ENCODE measurements at places on chromosomes 12 and 14. TPM values are rescaled to one million over a fixed set of nuclear protein-coding genes. Genes with fewer than 3 reads are reported as not detected.

GRCh38 chr14:102734436-102734835, 42.8 kb upstream of the TRAF3 start:
- DNase-seq: no peak

DNA sequence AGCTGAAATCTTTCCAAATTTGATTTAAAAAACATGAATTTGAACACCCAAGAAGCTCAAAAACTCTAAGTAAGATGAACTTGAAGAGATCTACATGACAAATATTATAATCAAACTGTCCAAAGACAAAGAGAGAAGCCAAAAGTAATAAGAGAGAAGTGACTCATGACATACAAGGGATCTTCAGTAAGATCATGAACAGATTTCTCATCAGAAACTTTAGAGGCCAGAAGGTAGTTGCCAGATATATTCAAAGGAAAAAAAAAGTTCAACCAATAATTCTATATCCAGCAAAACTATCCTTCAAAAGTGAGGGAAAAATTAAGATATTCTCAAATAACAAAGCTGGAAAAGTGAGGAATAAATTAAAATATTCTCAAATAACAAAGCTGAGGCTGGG, 35.1 kb upstream of the MMP19 start:
- no peak for DNase-seq

GRCh38 chr14:89394972-89395371, 22.1 kb downstream of the FOXN3 start:
- DNase-seq: no peak

DNA sequence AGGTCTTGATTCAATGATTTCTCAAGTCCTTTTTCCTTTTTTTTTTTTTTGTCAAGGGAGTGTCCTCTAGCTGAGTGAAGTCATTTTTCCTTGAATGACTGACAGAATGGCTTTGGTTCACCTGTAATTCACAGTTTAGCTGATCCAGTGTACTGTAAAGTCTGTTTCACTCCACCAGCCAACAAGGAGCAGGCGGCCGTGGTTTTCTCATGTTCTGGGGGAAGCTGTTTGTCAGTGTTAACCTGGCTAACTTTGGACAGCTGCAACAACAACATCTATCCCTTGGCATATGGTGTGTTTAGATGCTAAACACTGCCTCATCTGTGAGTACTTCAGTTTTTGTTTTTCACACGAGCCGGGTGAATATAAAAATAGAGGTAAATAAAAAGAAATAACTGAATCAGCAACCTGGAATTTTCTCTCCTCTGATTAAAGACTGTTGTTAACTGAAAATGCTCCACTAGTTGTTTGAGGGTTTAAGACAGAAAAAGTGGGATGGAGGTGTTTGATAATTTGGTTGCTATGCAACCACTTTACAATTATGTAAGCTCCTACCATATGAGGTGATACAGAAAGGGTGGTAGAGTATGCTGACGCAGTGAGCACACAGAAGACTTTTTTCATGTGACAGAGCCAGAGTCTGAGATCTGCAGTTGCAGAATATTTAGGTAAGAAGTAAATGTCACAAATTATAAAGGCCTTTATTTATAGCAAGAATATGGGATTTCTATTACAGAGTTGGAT, 50.3 kb upstream of the SLC2A13 start:
- no peak for DNase-seq

GRCh38 chr12:88855301-88855700, 275.0 kb upstream of the KITLG start:
- no peak for DNase-seq

- DNase-seq: peak; percentile 39
These were observed 69.0 kb upstream of the RERGL start for GRCh38 chr12:18158774-18159557.

DNA sequence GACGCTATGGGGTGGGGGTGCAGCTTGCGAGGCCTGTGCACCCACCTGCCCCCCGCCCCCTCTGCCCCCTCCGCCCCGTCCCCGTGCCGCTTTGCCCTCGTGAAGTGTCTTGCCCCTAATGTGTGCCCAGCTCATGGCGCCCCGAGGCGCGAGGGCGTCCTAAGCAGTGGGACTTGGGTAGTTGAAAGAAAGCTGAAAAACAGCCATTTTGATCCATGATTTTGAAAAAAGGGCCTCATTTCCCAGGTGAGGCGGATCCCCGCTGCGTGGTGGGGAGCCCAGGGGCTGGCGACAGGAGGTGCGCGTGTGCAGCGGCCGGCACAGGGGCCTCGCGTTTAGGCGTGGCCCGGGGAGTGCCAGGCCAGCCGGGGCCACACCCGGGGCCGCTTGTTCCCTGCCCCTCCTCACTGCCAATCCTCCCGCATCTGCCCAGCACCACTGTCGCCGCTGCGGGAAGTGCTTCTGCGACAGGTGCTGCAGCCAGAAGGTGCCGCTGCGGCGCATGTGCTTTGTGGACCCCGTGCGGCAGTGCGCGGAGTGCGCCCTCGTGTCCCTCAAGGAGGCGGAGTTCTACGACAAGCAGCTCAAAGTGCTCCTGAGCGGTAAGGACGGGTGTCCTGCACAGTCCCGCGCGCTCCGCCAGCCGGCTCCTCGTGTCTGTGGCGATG, 11.8 kb downstream of the ZFYVE21 start:
- no peak for DNase-seq

DNA sequence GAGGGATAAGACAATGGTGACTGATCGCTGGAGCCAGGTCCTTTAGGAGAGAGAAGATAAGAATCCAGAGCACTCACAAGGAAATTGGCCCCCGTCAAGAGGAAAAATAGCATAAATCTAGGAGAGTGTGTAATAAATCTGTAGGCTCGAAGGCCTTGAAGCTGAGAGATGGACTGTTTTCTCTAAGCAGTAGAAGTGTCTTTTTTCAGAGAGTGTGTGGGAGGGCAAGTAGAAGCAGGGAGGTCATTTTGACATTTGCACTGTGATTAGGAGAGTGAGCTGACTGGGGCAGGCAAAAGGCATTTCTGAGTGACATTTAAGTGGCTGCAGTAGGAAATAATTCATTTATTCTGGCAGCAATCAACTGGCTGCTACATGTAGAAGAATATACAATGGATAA, 78.0 kb upstream of the DDHD1 start:
- no peak for DNase-seq

DNA sequence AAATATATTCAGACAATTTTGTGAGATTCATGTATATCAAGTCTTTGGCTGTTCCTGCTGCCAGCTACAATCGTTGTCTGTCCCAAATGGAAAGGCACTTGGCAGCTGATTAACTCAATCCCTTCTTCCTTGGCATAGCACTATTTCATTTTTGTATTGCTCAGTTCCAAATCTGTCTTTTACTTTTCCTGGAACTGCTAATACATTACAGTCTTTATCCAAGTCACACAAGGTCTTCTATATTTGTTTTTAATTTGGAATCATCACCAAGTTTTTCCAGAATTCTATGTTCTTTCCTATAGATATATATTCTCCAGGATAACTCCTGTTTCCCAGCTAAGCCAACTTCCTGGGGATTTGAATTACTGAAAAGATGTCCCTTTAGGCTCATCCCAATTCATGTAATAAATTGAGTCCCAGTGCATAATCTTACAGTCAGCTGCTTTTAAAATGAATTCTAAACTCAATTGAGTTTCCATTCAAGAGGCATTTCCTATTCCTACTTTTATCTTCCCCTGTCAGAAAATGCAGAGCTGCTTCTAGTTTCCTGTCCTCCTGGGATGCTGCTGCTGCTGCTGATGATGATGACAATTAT, 45.9 kb downstream of the DYRK2 start:
- no peak for DNase-seq

DNA sequence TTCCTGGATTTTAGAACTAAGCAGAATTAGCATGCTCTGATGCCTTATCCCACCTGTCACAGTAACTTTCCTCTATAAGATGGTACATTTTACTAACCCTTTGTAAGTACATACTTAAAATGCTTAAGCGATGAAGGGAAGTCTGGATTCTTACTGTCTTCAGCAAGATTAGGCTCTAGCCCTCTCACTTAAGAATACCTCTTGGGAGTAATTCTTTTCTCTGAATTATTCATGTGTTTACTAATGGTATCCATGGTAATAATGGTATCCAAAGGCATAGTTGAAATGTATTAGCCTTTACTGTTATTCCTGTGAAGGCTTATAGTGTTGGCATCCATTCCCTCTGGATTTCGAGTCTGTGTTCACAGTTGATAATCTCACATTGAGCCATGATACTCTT, 176.9 kb downstream of the MON2 start:
- DNase-seq: no peak

JDP2 gene
- 19.3 TPM for total RNA-seq

PKP2 gene
- total RNA-seq: 57.3 TPM

MYO1A gene
- total RNA-seq: not detected

CMA1 gene
- total RNA-seq: not detected

Measured in A172 (cell line).